ENCODE measurements at places on chromosomes 5 and 9.

GRCh38 chr9:96047741-96048103, 172.2 kb downstream of the ERCC6L2 start:
- no peak for DNase-seq

DNA sequence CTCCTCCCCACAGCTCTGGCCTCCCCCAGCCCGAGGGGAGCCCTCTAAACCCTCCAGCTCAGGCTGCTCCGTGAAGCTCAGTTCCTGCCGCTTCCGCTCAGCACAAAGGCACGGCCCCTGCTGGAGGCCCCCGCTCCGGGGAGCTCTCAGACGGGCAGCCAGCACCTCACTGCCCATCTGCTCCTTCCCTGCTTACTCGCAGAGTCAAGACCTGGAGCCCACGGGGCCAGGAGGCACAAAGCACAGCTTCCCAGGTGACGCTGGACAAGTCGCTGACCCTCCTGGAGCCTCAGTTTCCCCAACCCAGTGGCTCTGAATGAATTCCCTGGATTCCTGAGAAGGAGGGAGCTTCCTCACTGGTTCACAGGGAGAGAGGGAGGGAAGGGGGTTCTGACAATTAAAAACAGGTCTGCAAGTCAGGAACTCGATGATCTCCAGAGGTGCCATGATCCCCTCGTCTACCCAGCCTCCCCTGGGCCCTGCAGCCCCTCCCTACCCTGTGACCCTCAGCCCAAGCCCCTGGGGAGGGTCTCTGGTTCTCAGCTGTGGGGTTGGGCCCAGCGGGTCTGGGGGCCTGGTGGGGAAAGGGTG, 36.2 kb downstream of the VAV2 start:
- DNase-seq = no peak

DNA sequence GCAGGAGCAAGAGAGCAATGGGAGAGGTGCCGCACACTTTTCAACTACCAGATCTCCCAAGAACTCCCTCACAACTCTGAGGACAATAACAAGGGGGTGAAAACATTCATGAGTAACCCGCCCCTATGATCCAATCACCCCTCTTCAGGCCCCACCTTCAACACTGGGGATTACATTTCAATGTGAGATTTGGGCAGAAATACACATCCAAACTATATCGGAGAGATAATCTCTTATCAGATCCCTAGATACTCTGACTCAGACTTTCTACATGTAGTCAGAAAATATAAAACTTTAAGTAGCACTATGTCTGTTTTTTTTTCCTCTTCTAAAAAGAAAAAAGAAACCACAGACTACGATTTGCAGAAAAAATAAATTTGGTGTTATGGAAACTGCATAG, 1595.9 kb upstream of the NUDT12 start:
- DNase-seq = no peak

GRCh38 chr9:134323741-134324358, 2.4 kb upstream of the RXRA start:
- DNase-seq = no peak

DNA sequence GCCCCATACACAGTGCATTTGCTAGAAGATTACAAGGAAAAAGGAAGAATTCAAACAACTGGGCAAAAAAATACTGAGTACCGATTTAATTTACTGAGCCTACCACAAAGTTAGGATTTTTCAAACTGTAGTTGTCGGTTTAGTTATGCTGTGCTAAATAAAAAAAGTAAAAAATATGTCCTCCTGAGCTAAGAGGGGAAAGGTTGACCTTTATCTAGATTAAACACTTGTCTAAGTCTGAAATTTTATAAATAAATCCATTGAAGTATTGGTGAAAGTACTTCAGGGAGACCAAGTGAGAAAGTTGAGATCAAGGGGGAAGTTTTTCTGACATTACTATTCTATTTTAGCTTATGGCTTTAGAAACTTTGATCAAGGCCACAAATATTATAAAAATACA, 19.1 kb upstream of the DAB2 start:
- no peak for DNase-seq

- no peak for DNase-seq
Observed at GRCh38 chr5:25190521-25191000, 545.8 kb upstream of the CDH10 start.

GRCh38 chr5:153572411-153573145, 82.1 kb downstream of the GRIA1 start:
- DNase-seq = no peak

DNA sequence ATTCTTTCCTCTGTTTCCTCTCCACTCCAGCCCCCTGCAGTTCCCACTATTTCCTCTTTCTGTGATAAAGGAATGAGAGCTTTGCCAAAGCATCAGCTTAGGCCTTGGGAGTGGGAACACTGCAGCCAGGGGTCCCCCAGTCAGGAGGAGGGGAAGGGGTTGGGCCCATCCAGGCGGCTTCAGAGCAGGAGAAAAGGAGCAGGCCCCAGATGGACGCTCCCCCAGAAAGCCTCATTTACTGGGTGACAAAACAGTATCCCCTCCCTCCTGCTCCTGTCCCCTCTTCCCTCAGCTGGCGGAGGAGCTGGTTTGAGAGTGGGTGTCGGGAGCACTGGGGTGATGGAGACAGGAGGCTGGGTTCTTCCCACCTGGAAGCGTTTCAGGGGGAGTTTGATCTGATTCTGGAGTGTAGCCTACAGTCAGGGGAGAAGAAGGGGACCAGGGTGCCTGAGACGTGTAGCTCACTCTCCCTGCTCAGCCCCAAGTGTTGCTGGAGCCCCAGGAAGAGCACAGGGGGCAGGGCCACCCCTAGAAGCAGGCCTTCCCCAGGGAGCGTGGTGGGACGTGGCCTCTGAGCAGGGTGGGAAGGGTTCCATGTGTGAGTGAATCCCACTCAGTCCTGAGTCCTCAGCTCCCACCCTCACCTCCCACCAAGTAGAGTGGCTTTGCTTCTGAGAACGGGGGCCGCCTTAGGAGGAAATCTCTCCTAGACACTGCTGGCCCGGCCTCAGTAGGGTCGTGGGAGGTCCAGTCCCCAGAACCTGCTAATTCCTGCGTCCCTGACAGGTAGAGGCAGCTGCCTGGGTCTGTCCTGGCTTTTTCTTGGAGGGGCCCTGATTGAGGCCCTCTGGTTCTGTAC, 173.1 kb downstream of the CACNA1B start:
- no peak for DNase-seq

DNA sequence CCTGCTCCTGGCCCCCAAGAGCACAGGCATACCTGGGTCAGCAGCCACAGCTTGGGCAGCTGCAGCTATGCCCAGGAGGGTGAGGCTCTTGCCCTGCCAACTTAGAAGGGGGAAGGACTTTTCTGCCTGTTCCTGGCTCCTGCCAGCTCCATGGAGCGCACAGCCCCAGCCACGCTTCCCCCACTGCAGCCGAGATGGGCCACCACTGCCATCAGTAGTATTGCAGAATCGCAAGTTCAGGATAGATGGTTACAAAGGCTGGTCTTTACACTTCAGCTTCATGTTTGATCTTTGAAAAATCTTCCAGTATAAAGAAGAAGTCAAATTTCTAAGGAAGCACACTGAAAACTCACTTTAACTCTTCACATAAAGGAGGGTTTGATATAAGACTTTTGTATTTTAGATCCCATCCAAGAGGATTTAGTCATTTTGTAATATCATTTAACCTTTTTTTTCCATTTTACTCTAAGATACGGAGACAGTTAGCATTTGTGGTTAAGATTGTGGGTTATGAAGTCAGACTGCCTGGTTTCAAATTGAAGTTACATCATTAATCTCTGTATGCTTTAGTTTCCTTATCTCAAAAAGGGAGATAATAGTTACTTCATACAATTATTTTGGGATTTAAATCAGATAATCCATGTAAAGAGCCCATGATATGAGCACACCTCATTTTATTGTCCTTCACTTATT, 81.8 kb downstream of the NLN start:
- DNase-seq = no peak

DNA sequence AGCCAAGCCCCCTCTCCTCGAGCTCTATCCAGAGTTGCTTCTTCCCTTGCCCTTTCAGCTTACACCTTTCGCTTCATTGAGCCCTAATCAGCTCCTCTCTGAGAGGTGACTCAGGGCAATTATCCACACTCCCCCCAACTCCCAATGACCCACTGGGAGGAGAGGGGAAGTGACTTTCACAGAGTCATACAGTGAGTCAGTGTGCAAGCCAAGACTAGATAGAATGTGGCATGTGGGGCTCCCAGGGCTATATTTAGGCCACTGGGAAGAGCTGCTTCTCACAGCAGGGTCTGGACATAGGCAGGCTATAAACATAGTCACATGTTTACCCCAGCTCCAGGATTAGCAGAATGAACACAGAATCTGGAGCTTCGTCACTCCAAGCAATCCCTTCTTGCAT, 57.4 kb downstream of the NRG2 start:
- DNase-seq = peak; percentile 77

DNA sequence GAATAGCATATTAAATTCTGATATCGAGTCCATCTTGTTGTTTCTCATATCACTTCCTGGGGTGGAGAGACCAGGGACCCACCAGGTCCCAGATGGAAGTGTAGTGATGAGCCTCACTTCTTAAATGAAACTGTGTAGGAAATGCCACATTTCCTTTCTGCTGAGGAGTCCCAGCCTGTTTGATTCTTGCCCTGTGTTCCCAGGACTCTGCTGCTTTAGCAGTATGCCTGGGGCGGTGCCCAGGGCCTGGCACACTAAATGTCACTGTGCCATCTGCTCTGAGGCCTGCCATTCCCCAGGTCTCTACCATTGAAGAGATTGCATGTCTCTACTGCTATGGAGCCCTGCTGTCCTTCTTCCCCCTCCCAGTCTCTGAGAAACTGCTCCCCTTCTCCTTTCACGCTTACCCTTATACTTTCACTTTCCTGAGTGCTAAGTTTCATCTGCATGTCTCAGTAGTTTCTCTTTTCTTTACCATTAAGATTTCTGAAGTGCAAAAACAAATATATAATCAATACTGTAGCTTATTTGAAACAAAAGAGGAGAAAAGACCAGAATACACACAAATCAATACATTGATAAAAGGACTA, 260.4 kb downstream of the GABRB2 start:
- DNase-seq = no peak

GRCh38 chr5:122541388-122541787, 229.4 kb downstream of the SNCAIP start:
- no peak for DNase-seq

DNA sequence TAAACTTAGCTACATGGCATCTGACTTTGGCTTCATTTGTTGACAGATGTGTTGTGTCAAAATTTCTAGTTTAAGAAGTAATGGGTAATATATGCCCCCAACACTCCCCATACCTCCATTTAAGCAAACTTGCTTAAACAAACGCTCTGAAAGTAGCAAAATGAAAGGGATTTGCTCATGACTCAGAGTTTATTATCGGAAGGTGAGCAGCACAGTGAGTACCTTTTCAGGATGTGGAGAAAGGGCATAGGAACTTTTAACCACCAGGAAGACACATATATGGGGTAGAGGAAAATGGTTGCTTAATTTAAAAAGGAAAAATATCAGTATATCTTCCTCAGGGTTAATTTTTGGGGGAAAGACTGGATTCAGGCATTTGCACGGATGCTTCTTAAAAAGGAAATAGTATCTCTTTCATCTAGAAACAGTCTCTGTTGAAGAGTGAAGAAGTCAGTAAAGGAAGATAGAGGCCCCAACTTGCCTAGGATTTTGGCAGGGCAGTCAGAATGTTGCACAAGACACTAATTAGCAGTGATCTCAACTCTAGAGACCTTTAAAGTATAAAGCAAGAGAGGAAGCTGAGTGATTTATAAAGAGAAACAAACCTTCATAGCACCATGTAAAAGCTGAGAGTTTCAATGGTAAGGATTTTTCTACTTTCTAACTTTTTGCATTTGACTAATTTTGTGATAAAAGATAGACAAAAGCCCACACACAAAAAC, 155.1 kb downstream of the TRIO start:
- DNase-seq = peak; percentile 50

DNA sequence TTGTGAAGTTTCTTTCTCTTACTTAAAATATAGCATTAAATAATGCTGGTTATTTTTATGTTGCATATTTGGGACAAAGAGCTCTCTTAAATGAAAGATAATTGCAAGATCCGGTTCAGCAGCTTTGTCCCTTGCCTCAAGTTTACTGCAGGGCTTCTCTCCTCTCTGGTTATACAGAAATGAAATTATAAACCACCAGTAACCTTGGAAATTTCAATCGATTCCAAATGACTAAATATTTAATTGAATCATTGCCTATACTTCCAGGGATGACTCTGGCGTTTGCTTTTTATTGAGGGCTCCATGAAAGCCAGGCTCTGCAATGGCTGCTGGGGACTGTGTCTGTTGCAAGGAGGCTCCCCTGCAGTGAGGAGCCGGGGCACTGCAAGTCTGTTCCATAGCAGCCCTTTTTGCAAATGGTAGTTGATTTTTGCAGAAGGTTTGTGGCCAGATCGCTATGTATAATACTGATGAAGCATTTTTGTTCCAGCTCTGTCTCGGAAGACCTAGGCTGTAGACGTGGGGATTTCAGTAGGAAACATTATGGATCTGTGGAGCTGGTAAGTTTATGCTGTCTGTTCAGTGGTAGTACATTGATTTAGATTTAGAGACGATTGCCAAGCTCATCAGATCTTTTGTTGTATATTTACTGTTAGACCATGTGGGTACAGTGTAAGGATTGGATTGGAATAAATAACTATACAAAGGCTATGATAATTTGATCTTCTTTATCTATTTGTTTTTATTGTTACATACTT, at the start of gene GARNL3:
TSS of gene GARNL3 (plus strand) at position 313 of the 758 bp plus-strand sequence. CDS start at position 417, 104 bp downstream.
- DNase-seq = no peak

DNA sequence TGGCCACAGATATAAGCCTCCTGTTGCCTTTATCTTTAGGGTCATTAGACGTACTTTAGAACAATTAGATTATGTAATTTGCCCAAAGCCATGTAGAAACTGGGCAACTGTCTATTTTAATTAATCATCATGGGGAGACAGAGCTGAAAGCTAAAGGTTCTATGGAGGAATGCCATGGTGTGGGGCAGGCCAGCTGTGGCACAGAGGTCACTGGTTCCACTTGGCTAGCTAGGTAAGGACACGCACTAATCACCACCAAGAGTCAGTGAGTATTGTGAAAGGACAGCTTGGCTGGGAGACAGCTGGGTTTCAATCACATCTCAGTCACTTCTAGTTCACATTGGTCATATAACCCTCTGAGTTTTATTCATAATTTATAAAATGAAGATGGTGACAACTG, 81.7 kb downstream of the HMHB1 start:
- no peak for DNase-seq

- DNase-seq = no peak
Observed at GRCh38 chr5:180649297-180650039, at the start of gene FLT4. FLT4 (minus strand) TSS chr5:180649600; CDS start chr5:180649545, 55 bp downstream.

GRCh38 chr9:112640311-112640710, 77.6 kb downstream of the INIP start:
- no peak for DNase-seq

- no peak for DNase-seq
Observed at GRCh38 chr5:171978519-171978918, 27.9 kb downstream of the FBXW11 start.
